ENCODE measurements at places on chromosomes 6 and 20. TPM values are rescaled to one million over a fixed set of nuclear protein-coding genes. Genes with fewer than 3 reads are reported as not detected.

Gene PCED1A
- total RNA-seq, result 26.5 TPM

Gene XKR7
- total RNA-seq, result not detected

Gene SYNDIG1
- 5.6 TPM for total RNA-seq

Gene DYNLT2
- 0.83 TPM for total RNA-seq

Gene PBOV1
- not detected for total RNA-seq

Gene ETV7
- total RNA-seq, result 0.28 TPM

Gene SEL1L2
- total RNA-seq, result not detected

Gene IER3
- total RNA-seq, result 95.7 TPM

Gene HCRTR2
- total RNA-seq, result not detected

Gene CNKSR3
- 3.0 TPM for total RNA-seq

Gene PTGIS
- 5.6 TPM for total RNA-seq

Data from smooth muscle cell of the umbilical artery (primary cell).